Activated CD8-positive, alpha-beta memory T cell treated with anti-CD3 and anti-CD28 coated beads for 1 hour (primary cell): ENCODE measurements at places on chromosomes 11 and 22.

- DNase-seq = no peak
Measured at GRCh38 chr11:80315200-80315599, 874.4 kb upstream of the TENM4 start.

GRCh38 chr11:125165843-125166763 lies 1.6 kb downstream of the PKNOX2 start:
- DNase-seq = no peak

GRCh38 chr11:14768526-14769188 lies 123.4 kb downstream of the CYP2R1 start:
- no peak for DNase-seq

- no peak for DNase-seq
Measured at GRCh38 chr11:82560836-82561235, 172.8 kb downstream of the FAM181B start.

- no peak for DNase-seq
Measured at GRCh38 chr11:66325263-66325671, 8.4 kb upstream of the CD248 start.

GRCh38 chr22:27150544-27150941 lies 493.2 kb downstream of the MIAT start:
- no peak for DNase-seq

DNA sequence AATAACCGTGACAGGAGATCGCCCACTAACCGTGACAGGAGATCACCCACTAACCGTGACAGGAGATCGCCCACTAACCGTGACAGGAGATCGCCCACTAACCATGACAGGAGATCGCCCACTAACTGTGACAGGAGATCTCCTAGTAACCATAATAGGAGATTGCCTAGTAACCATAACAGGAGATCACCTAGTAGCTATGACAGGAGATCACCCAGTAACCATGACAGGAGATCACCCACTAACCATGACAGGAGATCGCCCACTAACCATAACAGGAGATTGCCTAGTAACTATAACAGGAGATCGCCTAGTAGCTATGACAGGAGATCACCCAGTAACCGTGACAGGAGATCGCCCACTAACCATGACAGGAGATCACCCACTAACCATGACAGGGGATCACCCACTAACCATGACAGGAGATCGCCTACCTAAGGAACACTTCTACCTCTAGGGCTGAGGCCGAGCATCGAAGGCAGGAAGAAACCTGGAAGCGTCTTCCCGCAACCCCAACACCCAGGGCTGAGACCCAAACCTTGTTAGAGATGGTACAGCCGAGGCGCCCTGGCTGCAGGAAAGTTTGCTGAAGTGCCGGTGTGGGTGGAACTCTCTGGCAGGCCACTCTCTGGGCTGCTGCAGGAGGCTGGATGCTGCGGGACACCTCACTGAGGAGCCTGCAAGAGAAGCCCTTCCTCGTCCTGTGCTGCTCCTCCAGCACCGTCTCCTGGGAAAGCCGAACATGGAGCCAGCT lies 67.5 kb upstream of the THY1 start:
- no peak for DNase-seq

- DNase-seq = no peak
Measured at GRCh38 chr11:122069707-122070360, 46.2 kb downstream of the BLID start.

GRCh38 chr11:122923302-122923701 lies 40.7 kb downstream of the JHY start:
- no peak for DNase-seq

DNA sequence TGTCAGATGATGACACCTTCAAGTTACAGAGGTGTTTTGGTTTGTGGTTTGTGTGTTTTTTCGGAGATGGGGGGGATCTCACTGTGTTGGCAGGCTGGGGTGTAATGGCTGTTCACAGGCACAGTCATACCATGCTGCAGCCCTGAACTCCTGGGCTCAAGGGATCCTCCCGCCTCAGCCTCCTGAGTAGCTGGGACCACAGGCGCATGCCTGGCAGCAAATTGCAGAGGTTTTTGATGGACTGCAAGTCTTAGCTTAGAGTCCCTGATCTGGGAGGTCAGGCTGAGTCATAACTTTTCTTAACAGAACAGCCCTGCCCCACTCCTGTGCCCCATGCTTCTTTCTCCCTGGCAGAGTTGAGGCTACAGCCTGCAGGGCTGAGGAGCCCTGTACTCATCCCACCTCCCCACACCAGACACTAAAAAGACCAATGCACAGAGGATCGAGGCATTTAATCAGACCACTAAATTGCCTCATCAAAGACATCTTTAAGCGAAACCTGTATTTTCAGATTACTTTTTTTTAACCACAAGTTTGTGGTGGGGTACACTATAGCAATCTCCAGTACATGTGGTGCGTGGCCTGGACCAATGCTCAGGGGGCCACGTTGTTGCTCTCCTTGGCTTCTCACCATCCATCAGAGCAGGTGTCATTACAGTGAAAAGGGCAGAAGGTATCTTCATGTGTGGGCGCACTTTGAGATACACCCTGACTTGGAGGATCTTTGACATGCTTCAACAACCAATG lies 17.1 kb upstream of the ADORA2A start:
- no peak for DNase-seq

GRCh38 chr11:88950975-88951374 lies 114.8 kb downstream of the GRM5 start:
- no peak for DNase-seq

DNA sequence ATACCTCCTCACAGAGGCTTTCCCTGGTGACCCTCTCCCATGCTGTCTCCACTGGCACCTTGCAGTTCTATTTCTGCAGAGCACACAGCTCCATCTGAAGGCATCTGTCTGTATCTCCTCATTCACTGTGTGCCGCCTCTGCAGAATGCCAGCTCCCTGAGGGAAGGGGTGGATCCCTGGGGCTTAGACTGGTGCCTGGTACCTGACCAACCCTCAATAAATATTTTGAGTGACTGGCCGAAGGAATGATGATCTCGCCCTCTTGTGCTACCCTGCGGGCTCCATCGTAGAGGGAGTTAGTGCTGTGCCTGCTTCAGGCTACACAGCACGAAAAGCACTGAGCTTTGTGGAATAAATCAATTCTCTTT lies 1.6 kb downstream of the CBX7 start:
- no peak for DNase-seq

GRCh38 chr22:36541831-36542411 lies 13.0 kb upstream of the EIF3D start:
- no peak for DNase-seq

- DNase-seq = no peak
Measured at GRCh38 chr11:78140392-78141077, 1.1 kb upstream of the ALG8 start.

GRCh38 chr11:131486100-131486499 lies 115.7 kb downstream of the NTM start:
- DNase-seq = no peak

GRCh38 chr11:68609761-68610160 lies 74.6 kb upstream of the GAL start:
- DNase-seq = no peak

GRCh38 chr22:40758390-40758789 lies 60.8 kb downstream of the SLC25A17 start:
- DNase-seq = no peak
